Body of pancreas (tissue), 4 donors: ENCODE measurements at places on chromosomes 16 and 17.

- H3K4me1 ChIP-seq = peaks cover 17% of the 10 kb centered on the region
- H3K27ac ChIP-seq = no peak overlapping the region
- no peaks in the 10 kb centered on the region for H3K27me3 ChIP-seq
- DNase-seq = peak; percentile 69
These were observed 35.9 kb downstream of the CMTM4 start for GRCh38 chr16:66660422-66661209.

- no peaks in the 10 kb centered on the region for H3K27me3 ChIP-seq
- no peak overlapping the region for H3K4me3 ChIP-seq
- peaks cover 5% of the 10 kb centered on the region for H3K36me3 ChIP-seq
- no peaks in the 10 kb centered on the region for H3K4me1 ChIP-seq
- no peak for DNase-seq
These were observed 47.8 kb downstream of the OMG start for GRCh38 chr17:31248986-31249834.

- H3K27me3 ChIP-seq = no peaks in the 10 kb centered on the region
- no peaks in the 10 kb centered on the region for H3K36me3 ChIP-seq
- H3K4me1 ChIP-seq = peaks cover 13% of the 10 kb centered on the region
- H3K27ac ChIP-seq = no peak overlapping the region
- H3K4me3 ChIP-seq = no peak overlapping the region
These were observed 20.4 kb downstream of the SYT17 start for GRCh38 chr16:19188406-19188805.

- DNase-seq = no peak
- no peaks in the 10 kb centered on the region for H3K36me3 ChIP-seq
These were observed 201.3 kb upstream of the IRX3 start for GRCh38 chr16:54487933-54488332.

GRCh38 chr16:84963066-84963465 lies 48.3 kb downstream of the ZDHHC7 start:
- H3K4me3 ChIP-seq = no peak overlapping the region
- H3K27ac ChIP-seq = no peak overlapping the region
- H3K27me3 ChIP-seq = no peaks in the 10 kb centered on the region
- DNase-seq = no peak
- no peaks in the 10 kb centered on the region for H3K4me1 ChIP-seq
- no peaks in the 10 kb centered on the region for H3K36me3 ChIP-seq

DNA sequence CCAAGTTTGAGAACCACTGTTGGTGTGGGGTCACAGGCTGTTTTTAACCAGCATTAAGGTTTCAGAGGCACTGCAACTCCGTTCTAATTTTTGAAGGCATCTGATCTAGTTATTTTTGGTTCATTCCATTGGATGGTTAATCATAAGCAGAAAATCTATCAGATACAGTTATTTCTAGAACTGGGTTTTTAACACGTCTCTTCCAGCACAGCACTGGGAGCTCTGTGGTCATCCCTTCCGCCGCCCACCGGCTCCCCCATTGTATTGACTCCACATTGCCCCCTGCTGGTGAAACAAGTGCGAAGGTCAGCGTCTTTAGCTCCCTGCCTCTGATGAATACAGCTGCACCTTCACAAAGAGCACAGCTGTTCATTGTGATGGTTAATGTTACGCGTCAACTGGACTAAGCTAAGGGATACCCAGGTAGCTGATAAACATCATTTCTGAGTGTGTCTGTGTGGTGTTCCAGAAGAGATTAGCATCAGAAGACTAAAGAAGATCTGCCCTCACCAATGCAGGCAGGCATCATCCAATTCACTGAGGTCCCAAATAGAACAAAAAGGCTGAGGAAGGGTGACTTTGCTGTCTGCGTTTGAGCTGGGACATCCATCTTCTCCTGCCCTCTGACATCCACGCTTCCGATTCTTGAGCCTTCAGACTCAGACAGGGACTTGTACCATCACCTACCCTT lies 8.5 kb downstream of the CCL18 start:
- no peaks in the 10 kb centered on the region for H3K27me3 ChIP-seq
- no peak overlapping the region for H3K4me3 ChIP-seq
- H3K36me3 ChIP-seq = no peaks in the 10 kb centered on the region
- no peak overlapping the region for H3K27ac ChIP-seq
- DNase-seq = peak; percentile 67

- no peaks in the 10 kb centered on the region for H3K36me3 ChIP-seq
- no peaks in the 10 kb centered on the region for H3K27me3 ChIP-seq
- H3K27ac ChIP-seq = no peak overlapping the region
- H3K4me1 ChIP-seq = peaks cover 2% of the 10 kb centered on the region
- H3K4me3 ChIP-seq = no peak overlapping the region
These were observed 11.9 kb upstream of the COL1A1 start for GRCh38 chr17:50213026-50214022.

DNA sequence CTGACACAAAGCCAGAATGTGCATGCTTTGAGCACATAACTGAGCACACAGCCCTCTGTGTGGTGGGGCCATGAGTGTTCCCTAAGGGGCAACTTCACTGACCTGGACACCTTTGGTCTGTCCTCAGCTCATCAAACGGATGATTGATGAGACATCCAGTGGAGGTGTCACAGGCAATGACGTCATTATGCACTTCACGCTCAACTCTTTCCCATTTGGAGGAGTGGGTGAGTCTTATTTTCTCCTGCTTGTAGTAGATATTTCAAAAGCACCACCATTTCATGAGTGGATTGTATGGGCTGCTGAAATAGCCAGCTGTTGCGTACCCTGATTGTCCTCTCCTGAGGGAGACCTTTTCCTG lies 16.2 kb downstream of the ALDH3A2 start:
- H3K36me3 ChIP-seq = peaks cover 15% of the 10 kb centered on the region
- no peaks in the 10 kb centered on the region for H3K27me3 ChIP-seq
- no peak overlapping the region for H3K4me3 ChIP-seq

DNA sequence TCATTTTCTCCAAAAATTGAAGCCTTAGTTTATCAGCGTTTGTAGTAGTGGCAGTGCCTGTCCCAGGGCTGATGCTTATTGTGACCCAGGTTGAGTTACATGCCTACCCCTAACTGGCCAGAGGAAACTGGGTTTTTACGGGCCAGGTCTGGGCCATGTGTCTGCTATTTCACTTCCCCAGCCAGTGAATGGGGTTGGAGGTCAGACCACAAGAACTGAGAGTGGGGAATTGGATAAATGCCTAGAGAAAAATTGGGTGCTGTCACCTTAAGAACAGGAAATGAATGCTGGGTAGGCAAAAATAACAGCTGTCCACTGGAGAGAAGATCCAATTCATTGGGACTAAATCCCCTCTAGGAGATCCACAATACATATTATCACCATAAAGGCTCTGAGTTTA lies 5.2 kb downstream of the ADPRM start:
- no peaks in the 10 kb centered on the region for H3K27me3 ChIP-seq

DNA sequence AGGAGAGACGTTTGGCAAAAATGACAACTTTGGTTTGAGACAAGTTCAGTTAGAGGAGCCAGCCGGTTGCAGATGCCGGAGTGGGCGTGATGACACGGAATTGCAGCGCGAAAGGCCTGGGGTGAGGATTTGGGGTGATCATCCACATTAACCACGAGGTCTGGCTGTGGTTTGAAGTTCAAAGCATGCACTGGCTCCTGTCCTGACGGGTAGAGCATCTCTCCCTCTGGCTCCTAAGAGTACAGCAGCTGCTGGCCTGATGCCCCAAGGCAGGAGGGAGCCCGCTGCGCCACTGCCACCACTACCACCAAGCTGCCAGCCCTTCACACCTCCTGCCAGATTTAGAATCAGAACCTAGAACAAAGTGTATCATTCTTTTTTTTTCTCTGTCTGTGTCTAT lies 3.7 kb downstream of the RHBDL3 start:
- DNase-seq = no peak
- H3K27me3 ChIP-seq = peaks cover 11% of the 10 kb centered on the region
